ENCODE measurements at places on chromosomes 4 and X.
A peak's percentile ranks its signal among the peaks of the same experiment; 100 is the strongest.

DNA sequence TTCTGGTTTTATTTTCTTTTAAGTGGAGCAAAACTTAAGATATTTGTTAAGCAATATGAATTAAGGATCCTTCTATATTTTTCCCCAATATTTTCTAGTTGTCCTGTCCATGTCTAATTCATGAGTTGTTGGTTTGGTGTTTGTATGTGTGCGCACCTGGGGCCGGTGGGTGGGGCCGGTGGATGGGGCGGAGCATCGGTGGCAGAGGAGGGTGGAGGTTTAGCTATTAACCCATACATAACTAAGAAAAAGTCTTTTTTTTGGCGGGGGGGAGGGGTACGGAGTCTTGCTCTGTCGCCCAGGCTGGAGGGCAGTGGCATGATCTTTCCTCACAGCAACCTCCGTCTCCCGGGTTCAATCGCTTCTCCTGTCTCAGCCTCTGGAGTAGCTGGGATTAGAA, 489.8 kb downstream of the PDGFC start:
- DNase-seq: no peak

DNA sequence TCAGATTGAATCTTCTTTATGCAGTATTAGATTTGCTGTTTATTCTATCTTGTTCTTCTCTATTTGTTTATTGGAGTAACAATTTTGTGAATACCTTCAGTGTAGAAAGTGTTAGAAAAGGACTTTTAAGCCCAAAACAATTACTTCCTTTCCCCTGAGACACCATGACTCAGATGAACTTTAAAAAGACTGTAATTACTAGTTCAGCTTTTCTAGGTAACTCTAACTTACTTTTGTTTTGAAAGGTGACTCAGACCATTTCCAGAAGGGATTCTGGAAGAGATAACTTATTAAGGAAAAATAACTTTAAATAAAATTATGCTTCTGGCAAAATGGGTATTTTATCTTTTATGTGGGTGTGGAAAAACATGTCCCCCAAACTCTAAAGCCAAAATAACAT, 561.5 kb upstream of the PCDH10 start:
- DNase-seq: no peak

DNA sequence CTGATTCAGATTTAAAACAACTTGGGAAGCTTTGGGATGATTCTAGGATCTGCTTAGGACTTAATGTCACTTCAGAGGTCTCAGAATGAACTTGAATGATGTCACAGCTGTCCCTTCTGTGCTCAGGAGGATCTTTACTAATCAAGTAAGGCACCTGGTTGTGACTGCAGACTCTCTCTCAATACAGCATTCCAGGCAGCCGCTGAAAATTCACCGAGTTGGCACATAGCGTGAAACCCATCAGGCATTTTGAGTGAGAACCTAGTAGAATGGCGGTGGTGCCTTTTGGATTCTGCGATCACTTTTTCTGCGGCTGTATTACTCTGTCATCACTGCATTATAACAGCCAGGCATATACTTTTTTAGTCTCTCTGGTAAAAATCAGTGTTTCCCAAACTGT, 16.5 kb downstream of the SNX25 start:
- no peak for DNase-seq

DNA sequence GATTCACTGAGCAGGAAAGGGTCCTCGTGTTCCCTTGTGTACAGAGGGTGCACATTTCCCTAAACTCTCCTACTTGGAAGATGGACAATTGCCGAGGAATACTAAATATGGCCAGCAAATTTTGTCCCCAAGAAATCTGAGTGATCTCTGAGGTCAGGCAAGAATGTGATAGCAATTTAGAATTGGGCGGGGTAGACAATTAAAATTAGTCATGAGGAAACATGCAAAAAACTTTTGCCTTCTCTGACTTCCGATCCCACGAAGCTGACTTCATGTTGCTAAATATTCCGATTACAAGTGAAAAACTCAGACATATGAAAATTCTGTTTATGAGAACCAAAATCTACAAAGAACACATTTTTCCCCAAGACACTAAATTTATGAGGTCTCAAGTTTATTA, 453.9 kb upstream of the ZFP42 start:
- no peak for DNase-seq

GRCh38 chrX:10030570-10030969, 63.4 kb downstream of the CLDN34 start:
- no peak for DNase-seq

- no peak for DNase-seq
Observed at GRCh38 chrX:132592880-132593279, 104.0 kb upstream of the MBNL3 start.

DNA sequence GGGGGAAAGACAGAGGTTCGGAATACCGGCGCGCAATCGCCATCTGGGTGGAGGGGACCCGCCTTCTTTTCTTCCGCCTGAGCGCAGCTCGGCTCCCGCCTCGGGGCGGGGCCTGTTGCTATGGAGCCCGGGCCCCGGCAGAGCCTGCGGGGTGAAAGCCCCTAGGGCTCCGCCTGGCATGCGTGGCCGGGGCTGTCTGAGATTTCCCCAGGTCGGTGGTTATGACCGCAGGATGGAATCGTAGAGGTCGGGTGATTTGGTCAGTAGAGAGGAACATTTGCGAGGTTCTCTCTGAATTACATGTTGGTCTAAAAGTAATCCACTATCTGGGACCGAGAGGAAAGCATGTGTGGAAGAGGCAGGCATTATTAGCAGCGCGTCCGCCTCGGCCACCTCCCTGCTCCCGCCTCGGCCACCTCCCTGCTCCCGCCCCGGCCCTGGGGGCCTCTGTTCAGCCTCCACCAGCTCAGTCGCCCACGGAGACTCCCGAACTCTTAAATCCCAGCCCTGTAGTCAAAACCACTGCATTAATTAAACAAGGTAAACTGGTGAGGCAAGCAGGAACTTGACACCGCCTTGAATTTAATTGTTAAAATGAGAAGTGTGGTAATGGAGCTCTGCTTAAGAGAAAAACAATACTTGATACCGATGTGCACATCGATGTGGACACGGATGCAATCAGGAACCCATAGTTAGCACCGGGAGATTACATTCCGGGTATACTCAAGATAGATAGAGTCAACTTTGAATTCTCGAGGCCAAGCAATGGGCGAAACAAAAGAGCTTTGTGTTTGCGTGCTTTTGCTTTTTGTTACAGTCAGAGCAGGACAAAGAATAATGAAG, 45.2 kb downstream of the TRIM2 start:
- DNase-seq: peak; percentile 10

DNA sequence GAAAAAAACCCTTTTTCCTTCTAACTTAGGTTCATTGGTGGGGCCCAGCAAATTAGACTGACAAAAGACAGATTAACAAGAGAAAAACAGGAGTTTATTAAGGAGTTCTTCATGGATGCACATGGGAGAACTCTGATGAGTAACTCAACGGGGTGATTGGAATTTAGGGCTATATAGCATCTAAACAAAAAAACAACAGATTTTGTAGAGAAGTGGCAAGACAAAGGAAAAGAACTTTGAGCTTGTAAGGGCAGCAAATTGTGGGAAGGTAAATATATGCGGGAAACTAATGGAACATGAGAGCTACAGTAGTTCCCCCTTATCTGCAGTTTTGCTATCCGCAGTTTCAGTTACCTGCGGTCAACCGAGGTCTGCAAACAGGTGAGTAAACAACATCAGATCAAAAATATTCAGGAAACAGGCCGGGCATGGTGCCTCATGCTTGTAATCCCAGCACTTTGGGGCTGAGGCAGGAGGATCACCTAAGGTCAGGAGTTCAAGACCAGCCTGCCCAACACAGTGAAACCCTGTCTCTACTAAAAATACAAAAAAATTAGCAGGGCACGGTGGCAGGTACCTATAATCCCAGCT, 573.6 kb downstream of the ADGRL3 start:
- no peak for DNase-seq

DNA sequence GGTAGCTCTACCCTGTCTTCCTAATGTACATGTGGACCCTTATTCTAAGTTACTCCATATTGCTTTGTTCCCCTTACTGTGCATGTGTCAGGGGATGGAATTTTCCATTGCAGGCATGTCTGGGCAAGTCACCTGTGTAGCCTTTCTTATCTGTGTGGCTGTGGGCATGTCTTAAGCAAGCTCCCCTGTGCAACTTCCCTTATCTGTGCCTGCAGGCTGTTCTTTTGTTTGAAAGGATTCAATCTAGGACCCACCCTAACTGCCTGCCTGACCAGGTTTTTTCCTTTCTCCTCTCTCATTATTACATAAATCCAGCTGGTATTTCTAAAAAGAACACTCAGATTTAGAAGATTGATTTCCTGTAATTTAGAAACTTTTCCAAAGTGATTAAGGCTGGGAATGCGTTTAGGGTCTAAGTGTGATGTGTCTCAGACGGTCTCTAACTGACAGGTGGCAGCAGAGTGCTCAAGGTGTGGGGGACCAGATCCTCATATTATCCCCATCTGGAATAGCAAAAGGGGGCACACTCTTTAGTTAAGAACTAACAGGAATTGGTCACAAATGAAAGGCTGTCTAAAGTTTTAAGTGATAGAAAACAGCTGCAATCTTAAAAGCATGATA, 198.9 kb upstream of the PPP1R2C start:
- no peak for DNase-seq

GRCh38 chr4:137307806-137308205, 224.5 kb downstream of the PCDH18 start:
- DNase-seq: no peak

DNA sequence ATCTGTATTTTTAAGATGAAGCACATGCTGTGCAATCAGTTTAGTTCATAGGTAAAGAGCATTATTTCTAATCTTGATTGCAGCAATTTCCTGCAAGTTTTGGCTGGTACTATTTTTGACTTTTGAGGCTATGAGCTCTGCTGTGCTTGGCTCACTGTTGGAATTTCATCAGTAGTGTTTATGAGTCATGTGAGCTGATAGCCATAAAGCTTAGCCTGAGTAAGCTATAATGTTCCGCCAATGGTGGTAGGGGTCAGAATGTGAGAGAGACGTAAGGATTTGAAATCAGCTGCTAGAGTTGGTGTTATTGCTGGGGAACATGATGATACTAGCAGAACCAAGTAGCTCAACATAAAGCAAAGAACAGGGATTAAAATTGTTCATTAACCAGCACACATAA, 590.9 kb upstream of the GNPDA2 start:
- no peak for DNase-seq

GRCh38 chrX:19578956-19579355, 63.6 kb upstream of the MAP3K15 start:
- DNase-seq: no peak

DNA sequence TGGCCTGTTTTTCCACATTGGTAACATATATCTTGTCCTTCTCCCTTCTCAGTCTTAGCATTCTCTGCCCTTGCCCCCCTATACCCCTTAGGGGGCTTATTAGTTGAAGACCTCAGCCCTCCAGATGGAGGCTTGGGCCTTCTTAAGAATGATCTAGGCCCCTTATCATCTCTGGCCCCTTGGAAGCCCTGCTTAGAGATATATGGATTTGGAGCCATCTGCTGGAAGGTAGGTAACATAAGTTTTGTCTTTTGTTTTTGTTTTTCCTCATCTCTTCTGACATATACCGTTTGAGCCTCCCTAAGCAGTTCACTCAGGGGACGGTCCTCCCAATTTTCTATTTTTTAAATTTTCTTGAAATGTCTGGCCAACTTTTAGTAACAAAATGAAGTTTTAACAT, 48.3 kb upstream of the NAP1L2 start:
- no peak for DNase-seq

DNA sequence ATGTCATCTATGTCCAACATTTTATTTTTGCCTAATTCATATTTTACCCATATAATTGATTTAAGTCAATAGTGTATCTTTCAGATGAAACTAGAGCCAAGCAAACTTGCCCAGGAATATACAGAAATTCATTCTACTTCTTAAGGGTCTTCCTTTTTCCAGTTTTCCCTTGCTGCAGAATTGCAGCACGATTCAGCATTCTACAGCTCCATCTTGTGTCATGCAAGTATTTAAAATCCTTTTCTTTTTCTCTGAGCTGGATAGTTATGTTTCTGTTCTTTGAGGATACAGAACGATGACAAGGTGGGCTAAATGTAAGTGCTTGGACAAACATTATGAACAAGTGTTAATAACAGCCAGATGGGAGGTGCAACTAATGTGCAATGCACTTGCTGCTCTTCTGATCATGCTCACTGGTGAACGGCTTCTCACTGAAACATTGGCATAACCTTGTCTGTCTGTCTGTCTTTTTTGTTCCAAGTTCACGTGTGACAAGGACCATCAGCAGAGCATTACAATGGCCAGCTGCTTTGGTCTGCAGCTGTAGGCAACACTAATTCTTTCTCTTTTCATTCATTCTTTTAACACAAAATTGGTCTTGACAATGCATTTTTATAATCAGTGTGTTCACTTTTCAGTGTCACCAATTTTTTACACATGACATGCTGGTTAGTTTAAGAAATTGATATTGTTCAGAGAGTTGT, 1821.7 kb downstream of the ARAP2 start:
- no peak for DNase-seq

DNA sequence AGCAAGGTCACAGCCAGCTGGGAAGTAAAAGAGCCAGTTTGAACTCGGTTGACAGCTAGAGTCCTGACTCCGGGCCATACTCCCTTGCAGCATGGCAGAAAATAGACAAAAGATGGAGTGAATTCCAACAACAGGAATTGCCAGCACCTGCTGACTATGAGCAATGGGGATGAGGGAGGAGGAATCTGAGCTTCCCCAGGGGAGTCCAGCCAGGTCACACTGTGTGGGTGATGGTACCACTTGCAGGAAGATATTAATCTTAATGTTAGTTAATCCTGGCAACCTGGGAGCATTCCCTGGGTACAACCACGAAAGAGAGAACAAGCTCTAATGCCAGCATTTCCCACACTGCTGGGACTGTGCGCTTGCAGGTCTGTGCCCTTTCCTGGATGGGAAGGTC, 48.1 kb upstream of the S100G start:
- no peak for DNase-seq

- DNase-seq: no peak
Observed at GRCh38 chrX:23386726-23387125, 52.1 kb downstream of the PTCHD1 start.

GRCh38 chr4:188214861-188215260, 75.6 kb downstream of the TRIML1 start:
- DNase-seq: no peak

- no peak for DNase-seq
Observed at GRCh38 chr4:108946237-108946636, 183.4 kb upstream of the ETNPPL start.

DNA sequence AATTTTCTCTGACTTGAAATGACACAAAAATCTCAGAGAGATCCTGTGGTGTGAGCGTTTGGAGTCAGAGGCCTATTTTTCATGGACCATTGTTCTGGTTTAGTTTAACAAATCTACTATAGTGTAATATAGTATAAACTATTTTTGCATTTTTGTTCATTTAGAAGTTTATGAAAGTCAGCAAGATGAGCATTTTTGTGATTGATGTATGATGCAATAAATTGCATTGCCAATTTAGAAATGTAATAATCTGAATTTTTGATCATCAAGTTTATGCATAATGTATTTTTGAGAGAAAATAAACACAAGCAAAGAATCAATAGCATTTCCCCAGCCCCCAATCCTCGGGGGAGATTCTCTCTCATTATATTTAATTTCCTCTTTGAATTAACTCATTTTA, 519.5 kb upstream of the FTHL17 start:
- DNase-seq: no peak

GRCh38 chr4:129350834-129351721, 255.1 kb downstream of the C4orf33 start:
- DNase-seq: no peak

GRCh38 chr4:123386609-123387008, 10.0 kb upstream of the SPRY1 start:
- no peak for DNase-seq
